Activated CD4-positive, alpha-beta T cell treated with anti-CD3 and anti-CD28 coated beads for 36 hours (primary cell): ENCODE measurements at places on chromosomes 7 and 10. TPM values are rescaled to one million over a fixed set of nuclear protein-coding genes. Genes with fewer than 3 reads are reported as not detected.
A peak's percentile ranks its signal among the peaks of the same experiment; 100 is the strongest.

DNA sequence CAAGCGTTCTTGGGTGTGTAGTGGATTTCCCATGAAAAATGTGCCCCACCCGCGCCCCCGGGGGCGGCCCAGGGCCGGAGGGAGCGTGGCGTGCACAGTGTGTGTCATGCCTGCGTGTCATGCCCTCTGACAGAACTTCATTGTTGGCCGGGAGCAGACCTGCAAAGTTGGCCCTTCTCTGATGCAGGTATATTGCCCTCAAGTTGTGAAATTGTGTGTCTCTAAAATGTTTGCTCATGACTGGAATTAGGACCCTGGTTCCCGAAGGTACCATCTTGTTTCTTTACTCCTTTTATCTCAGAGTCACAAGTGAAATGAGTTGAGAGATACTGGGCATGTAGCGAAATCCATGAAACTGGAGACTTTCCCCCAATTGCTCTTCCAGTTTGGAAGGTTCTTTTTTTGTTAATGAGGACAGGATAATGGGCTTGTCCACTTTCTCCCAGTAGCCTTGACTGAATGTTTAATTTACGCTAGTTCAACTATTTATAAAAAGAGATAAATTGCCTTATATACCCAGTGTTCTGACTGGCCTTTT, 26.2 kb downstream of the ADK start:
- peak; percentile 70 for DNase-seq

DNA sequence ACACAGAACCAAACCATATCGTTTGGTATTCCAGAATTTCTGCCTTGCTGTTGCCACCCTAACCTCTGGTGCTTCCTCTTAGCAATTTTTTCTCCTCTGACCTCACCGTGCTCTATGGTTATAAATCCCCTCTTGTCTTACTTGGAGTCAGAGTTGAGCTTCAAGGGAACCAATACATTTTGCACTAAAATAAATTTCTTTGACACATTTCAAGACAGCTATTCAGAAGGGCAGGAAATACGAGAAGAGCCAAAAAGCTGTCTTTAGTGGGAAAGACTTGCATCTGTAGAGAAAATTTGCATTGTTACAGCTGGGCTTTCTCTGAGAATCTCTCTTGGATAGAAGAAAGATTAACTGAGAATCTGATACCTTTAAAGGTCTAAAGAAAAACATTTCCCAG, 14.5 kb upstream of the AKR1C2 start:
- DNase-seq, result no peak

- DNase-seq, result no peak
These were observed 39.9 kb upstream of the TMEM229A start for GRCh38 chr7:124072603-124073309.

DNA sequence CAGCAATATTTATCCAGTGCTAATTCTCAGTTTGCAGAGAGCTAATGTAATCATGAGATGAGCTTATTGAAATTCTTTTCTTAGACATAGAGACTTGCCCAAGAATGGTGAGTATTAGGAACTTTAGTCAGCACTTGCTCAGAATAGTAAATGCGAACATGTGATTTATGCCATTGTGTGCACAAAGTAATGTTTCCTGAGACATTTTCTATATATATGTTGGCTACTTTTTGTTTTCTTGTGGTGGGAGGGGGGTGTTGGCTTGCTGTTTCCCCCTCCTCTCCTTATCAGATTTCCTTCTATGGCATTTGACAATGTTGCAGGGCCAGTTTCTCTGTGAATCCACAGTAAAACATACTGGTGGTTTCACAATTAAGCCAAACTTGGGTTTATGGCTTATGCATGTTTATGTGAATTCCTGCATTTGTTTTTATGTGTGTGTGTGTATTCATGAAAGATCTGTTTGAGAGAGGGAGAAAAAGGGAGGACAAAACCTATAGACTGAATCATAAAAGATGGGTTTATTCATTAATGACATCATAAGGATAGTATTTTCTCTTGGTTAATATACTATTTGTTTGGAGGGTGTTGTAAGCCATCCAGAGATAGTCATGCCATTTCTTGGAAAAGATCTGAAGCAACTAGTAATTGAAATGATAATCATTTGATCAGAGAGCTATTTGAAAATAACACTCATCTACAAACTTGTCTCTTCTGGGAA, 36.3 kb downstream of the ARID5B start:
- no peak for DNase-seq

The LBX1 gene
- not detected for total RNA-seq

DNA sequence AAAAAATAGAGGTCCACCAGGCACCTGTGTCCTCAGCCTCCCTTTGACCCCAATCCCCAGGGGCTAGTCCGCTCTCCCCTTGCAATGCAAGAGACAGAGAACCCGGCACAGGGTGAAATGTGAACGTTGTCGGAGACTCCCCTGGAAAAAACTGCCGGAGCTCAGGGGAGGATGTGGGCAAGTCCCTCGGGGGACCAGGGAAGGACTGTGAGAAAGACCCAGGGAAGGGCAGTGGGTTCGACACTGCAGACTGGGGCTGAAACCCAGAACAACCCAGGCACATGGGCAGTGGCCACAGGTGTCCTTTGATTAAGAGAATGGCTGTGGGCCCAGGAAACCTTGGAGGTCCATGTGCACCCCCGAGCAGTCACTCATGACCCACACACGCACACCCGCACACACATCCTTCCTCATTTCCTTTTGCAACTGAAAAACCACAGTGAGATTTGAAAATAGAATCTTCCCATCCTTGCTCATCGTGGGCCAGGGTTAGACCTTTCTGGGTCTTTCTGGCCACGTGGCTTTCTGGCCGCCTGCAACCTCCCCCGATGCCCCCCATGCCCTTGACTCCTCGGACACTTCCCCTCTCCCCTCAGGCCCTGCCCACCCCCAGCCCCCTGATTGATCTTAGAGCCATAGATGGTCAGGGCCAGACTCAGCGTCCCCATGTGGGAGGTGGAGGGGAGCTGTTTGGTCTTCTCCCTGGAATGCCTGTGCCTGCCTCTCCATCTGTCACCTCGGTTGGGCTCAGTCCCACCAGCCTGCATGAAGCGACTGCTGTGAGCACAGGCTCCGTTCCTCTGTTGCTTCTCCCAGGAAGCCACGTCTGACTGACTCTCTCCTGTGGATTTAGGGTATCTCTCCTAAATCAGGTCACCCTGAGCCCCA, 7.9 kb downstream of the LAT2 start:
- DNase-seq, result no peak

DNA sequence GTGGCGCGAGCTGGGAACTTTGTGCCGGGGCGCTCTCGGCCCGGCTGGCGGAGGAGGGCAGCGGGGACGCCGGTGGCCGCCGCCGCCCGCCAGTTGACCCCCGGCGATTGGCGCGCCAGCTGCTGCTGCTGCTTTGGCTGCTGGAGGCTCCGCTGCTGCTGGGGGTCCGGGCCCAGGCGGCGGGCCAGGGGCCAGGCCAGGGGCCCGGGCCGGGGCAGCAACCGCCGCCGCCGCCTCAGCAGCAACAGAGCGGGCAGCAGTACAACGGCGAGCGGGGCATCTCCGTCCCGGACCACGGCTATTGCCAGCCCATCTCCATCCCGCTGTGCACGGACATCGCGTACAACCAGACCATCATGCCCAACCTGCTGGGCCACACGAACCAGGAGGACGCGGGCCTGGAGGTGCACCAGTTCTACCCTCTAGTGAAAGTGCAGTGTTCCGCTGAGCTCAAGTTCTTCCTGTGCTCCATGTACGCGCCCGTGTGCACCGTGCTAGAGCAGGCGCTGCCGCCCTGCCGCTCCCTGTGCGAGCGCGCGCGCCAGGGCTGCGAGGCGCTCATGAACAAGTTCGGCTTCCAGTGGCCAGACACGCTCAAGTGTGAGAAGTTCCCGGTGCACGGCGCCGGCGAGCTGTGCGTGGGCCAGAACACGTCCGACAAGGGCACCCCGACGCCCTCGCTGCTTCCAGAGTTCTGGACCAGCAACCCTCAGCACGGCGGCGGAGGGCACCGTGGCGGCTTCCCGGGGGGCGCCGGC, 870 bp downstream of the FZD1 start:
- DNase-seq, result peak; percentile 56

- no peak for DNase-seq
These were observed 37.7 kb upstream of the MINDY3 start for GRCh38 chr10:15898046-15898445.

- no peak for DNase-seq
These were observed 122.3 kb downstream of the SGMS1 start for GRCh38 chr10:50501478-50501877.

The PSD gene
- total RNA-seq, result 9.1 TPM

The NODAL gene
- total RNA-seq, result not detected
